ENCODE measurements at places on chromosomes 12 and 14.

GRCh38 chr14:95507701-95508103 lies 8.7 kb downstream of the SYNE3 start:
- no peak for DNase-seq

GRCh38 chr12:123801573-123802178 lies 39.6 kb downstream of the DNAH10 start:
- no peak for DNase-seq

GRCh38 chr14:29521526-29522137 lies 406.0 kb downstream of the PRKD1 start:
- DNase-seq: no peak

DNA sequence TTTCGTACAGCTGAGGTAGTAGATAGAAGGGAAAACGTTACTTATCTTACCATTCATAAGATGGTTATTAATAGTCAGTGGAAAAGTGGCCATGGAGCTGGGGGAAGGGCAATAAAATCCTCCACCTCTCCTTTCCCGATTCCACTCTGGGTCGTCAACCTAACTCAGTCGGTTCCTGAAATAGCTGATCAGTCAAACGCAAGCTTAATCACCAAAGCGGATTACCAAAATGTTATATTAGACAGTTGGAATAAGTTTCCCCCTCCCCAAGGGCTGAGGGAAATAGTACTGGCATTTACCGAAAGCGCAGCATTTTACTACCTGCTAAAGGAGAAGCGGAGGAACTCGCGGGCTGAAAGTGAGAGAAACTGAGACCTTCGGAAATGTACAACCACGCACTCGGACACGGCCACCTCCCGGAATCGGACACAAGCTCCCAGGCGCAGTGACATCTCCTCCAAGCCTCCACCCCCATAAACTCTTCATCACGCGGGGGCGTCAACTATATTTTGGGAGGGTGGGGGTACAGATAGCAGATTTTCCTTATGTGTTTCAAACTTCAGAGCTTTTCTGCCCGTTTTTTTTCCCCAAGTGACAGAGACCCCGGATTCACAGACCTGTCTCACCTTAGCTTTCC lies 1.2 kb downstream of the PPM1H start:
- DNase-seq: no peak

- no peak for DNase-seq
Measured at GRCh38 chr14:70721542-70721941, 79.8 kb downstream of the TTC9 start.

DNA sequence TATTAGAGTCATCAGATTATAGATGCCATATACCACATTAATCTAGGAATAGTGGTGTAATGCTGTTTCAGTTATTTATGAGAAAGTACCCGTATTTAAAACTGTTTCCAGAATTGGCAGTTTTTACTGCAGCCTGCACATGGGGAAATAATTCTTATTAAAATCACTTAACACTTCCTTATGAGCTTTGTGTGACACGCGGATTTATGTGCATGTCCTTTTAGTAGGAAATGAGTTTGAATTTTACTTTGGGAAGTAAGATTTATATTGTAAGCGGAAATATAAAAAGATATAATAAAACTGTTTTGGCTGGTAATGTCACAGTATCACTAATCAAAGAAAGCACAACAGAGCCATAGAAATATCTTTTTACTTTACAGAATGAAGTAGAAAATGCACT lies 132.9 kb downstream of the TMEM117 start:
- no peak for DNase-seq

DNA sequence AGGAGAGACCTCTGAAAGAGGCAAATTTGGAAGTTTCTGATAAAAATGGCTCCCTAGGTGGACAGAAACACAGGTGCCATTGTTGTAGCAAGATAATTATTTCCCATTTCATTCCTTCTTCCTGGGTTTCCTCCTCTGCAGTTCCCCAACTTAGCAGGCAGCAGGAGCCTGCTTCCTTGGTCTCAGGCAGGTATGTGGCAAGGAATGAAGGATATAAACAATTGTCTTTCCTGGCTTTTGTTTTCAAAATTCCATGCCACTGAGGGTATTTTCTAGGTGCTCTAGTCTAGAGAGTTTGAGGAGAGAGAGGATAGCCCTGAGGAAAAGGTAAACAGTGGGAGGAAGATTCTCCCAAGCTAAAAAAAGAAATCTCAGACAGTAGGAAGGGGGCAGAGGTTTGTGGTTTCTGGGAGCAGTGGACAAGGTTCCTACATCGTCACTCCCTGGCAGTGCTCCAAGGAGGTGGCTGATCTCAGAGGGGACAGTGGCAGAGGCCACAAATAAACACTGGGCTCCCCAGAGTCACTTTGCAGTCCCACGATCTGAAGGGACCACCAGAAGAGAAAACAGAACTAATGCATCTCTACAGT lies 82.6 kb upstream of the IGF1 start:
- DNase-seq: no peak

- peak; percentile 21 for DNase-seq
Measured at GRCh38 chr14:38129705-38130104, 78.0 kb upstream of the SSTR1 start.

DNA sequence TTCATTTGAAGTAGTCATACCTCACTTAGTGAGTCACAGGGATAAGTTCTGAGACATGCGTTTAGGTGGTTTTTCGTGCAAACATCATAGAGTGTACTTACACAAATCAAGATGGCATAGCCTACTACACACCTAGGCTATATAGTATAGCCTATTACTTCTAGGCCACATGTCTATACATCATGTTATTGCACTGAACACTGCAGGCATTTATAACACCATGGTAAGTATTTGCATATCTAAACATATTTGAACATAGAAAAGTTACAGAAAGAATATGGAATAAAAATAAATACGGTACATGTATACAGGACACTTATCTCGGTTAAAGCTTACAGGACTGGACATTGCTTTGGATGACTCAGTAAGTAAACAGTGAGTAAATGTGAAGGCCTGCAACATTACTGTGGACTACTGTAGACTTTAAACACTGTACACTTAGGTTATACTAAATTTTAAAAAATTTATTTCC lies 670.6 kb downstream of the SLC16A7 start:
- DNase-seq: no peak

- DNase-seq: no peak
Measured at GRCh38 chr12:14999021-14999694, 26.3 kb downstream of the PDE6H start.

DNA sequence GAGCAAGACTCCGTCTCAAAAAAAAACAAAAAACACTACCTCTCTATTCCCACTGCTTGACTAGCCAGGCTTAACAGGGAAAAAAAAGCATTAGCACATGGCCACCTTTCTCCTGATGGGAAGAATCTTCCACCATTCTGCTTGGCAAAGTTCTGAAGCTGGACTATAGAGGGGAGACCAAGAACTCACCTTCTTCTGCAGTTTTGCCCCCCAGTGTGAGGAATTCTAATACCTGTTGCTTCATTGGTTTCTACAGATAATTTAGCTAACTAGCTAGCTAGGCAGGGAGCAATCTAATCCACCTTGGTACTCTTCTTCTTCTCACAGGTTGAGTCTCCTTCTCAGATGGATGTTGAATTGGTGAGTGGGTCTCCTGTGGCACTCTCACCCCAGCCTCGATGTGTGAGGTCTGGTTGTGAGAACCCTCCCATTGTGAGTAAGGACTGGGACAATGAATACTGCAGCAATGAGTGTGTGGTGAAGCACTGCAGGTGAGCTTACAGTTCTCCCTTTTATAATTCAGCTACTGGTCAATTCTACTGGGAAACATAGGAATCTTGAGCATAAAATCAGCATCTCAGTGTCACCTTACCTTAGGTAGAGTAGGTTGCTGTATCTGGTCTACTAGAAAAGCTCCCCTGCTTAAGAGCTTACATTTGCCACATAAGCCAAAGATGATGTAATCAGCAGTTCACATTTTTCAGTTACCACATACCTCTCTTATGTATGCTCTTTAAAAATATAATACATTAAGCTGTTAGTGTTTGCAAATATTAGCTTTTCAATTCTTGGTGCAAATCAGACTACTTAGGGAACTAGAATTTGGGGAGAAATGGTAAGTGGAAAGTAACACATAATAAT lies 16.0 kb downstream of the METTL3 start:
- DNase-seq: no peak

GRCh38 chr12:1885599-1886245 lies 32.7 kb downstream of the CACNA2D4 start:
- DNase-seq: no peak

DNA sequence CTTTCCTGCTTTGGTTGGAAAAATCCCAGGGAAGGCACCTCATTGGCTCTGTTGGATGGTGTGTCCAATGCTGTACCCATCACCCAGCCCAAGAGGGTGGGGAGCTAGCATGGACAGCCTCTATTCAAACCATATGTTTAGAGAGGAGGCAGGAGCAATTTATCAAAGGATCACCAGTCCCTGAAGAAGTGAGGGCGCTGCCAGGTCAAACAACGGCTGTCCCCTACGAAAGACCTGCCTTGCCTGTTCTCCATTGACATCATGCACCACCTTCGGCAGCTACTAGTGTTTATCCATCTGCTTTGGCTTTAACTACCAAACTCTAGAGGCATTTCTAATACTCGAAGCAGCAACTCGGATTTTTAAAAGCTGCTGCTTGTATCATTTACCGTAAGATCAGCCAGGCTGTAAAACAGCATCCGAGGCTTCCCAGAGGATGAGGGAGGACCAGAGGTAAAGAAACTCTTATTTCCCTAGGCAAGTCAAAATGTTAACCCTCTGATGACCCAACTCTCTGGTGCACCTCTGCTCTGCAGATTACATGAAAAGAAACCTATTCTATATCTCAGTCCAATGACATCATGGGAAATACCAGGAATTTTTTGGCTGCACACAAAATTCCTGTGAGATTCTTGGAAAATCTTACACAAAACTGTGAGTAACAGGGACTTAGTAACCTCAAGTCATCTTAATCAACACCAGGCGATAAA lies 720.9 kb upstream of the TBX3 start:
- no peak for DNase-seq

GRCh38 chr12:99686142-99686541 lies 38.6 kb downstream of the GARIN6 start:
- DNase-seq: no peak

DNA sequence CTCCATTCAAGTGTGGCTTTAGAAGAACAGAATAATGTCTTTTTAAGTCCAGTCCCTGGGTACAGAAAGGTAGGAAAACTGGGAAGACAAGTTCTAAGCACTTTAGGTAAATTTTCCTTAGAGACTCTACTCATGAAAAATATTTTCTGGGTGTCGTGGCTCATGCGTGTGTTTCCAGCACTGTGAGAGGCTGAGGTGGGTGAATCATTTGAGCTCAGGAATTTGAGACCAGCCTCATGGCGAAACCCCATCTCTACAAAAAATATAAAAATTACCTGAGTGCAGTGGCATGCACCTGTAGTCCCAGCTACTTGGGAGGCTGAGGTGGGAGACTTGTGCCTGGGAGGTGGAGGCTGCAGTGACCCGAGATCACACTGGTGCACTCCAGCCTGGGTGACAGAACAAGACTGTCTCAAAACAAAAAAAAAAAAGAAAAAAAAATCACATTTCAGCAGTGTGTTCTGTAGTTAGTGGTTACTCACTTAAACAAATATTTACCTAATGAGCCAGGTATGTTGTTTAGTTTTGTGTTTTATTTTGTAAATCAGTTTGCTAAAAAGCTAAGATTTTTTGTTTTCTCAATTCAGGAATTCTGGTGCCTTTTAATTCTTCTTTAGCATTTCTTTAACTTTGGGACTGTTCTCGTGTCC lies 52.3 kb upstream of the RD3L start:
- no peak for DNase-seq

DNA sequence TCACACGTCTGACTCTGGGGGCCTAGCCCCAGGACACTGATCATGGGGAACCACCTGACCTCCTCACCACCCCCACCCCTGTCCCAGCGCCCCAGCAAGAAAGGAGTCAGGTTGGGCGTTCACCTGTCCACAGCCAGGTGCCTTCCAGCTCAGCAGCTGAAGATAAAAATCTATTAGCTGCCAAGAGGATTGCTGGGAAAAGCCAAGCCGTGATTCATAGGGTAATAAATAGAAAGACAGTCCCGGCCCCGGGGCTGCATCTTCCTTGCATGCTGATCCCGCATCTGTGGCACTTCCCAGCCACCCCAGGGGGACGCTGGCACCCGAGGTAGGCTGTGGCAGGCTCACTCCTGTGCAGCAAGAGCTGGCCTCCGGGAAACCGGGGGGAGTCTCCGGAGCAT lies 70.2 kb upstream of the NCOR2 start:
- no peak for DNase-seq

- no peak for DNase-seq
Measured at GRCh38 chr14:24979725-24980239, 70.2 kb downstream of the STXBP6 start.

- no peak for DNase-seq
Measured at GRCh38 chr14:53148671-53149070, 4.5 kb downstream of the DDHD1 start.

DNA sequence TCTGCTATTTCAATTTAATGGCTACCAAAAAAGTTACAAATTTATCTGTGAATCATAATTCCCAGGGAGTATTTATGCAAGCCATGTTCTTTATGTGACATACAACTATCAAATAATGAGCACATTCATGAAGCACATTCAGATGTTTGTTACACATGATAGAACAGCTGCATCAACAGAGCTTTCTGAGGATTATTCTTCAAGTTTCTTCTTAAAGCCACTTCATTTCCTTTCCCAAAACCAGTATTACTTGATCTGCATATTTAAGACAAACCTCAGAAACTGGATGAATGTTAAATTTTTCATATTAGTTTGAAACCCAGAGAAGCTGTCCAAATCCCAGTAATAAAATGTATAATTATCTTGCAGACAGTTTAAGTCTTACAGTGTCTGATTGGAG lies 73.6 kb upstream of the SOX5 start:
- no peak for DNase-seq

- DNase-seq: no peak
Measured at GRCh38 chr14:56678838-56679237, 99.2 kb downstream of the TMEM260 start.

- no peak for DNase-seq
Measured at GRCh38 chr12:22413592-22413991, 79.1 kb upstream of the ST8SIA1 start.

- no peak for DNase-seq
Measured at GRCh38 chr12:124094188-124094587, 121.2 kb downstream of the ZNF664 start.

DNA sequence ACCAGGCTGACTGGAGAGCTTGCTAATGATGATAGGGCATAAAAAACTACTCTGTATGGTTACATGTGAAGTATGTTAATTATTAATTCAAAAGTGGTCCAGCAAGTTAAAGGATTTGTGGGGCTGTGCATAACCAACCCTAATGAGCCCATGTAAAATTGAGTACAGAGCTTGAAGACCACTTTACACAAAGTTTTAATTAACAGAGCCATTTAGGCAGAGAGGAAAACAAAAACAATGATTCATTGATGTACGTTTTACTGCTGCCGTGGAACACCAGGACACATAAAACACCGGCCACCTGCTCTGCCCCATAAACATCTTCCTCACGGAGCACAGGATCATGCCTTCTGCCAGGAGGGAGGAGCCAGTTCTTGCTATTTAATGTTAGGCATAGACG lies 83.5 kb downstream of the RIMBP2 start:
- DNase-seq: no peak

GRCh38 chr14:88037325-88037724 lies 32.4 kb downstream of the GPR65 start:
- DNase-seq: no peak

All from stimulated activated CD4-positive, alpha-beta T cell treated with anti-CD3 and anti-CD28 coated beads, Interleukin-4, amount 100 ng/mL, for 1 hour (primary cell).